ENCODE measurements at places on chromosomes 5 and 9.

DNA sequence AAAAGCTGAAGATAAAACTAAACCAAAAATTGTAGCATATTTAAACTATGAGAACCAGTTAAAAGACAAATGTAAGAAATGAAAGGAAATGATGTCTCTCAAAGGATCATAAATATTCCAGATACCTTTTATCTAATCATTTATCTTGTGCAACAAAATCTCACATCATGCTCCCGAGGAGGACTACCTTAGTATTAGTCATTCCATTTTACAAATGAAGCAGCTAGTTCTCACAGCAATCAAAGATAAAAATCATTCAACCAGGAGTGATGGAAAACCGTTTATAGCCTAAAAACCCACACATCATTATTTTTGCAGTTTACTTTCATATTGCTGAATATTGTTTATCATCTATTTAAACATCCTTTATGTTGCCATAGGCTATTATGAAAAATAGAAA, 190.0 kb downstream of the CDH12 start:
- no peaks in the 10 kb centered on the region for H3K36me3 ChIP-seq
- DNase-seq = no peak
- H3K4me1 ChIP-seq = no peaks in the 10 kb centered on the region
- H3K27ac ChIP-seq = no peak overlapping the region

- H3K4me3 ChIP-seq = no peak overlapping the region
- H3K27ac ChIP-seq = no peak overlapping the region
- H3K36me3 ChIP-seq = peaks cover 36% of the 10 kb centered on the region
- no peaks in the 10 kb centered on the region for H3K4me1 ChIP-seq
- no peaks in the 10 kb centered on the region for H3K27me3 ChIP-seq
Measured at GRCh38 chr9:4714266-4715016, 26.6 kb downstream of the AK3 start.

DNA sequence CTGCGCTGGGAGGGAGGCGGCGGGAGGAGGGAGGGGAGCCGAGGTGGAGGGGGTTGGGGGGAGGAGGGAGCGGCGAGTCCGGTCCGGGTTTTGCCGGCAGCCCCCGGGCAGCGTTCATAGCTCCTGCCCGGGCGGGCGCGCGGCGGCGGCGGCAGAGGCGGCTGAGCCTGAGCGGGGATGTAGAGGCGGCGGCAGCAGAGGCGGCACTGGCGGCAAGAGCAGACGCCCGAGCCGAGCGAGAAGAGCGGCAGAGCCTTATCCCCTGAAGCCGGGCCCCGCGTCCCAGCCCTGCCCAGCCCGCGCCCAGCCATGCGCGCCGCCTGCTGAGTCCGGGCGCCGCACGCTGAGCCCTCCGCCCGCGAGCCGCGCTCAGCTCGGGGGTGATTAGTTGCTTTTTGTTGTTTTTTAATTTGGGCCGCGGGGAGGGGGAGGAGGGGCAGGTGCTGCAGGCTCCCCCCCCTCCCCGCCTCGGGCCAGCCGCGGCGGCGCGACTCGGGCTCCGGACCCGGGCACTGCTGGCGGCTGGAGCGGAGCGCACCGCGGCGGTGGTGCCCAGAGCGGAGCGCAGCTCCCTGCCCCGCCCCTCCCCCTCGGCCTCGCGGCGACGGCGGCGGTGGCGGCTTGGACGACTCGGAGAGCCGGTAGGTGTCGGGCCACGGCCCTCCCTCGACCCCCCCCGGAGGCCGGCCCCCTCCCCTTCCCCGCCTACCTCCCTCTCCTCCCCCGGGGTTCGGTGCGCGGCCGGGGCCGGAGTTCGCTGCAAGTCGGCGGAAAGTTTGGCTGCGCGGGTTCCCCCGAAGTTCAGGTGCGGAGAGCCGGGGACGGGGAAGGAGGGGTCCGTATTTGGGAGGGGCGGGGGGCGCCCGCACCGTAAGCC, at the start of gene CXXC5:
TSS of gene CXXC5 (plus strand) at position 145 of the 877 bp plus-strand sequence. CDS start 32,175 bp downstream, outside the sequence.
- peak within 1 kb of the TSS; percentile 98 for H3K4me3 ChIP-seq
- no peaks in the 10 kb centered on the region for H3K36me3 ChIP-seq
- peaks cover 55% of the 10 kb centered on the region for H3K4me1 ChIP-seq
- peak; percentile 85 for DNase-seq

- no peak overlapping the region for H3K27ac ChIP-seq
- H3K4me1 ChIP-seq = peaks cover 76% of the 10 kb centered on the region
- no peaks in the 10 kb centered on the region for H3K36me3 ChIP-seq
- no peaks in the 10 kb centered on the region for H3K27me3 ChIP-seq
- no peak overlapping the region for H3K4me3 ChIP-seq
- DNase-seq = no peak
Measured at GRCh38 chr5:109711673-109712072, 21.9 kb downstream of the MAN2A1 start.

- no peak overlapping the region for H3K4me3 ChIP-seq
- peaks cover 2% of the 10 kb centered on the region for H3K27me3 ChIP-seq
- no peak overlapping the region for H3K27ac ChIP-seq
- no peaks in the 10 kb centered on the region for H3K36me3 ChIP-seq
Measured at GRCh38 chr5:32859211-32859641, 148.1 kb downstream of the NPR3 start.

DNA sequence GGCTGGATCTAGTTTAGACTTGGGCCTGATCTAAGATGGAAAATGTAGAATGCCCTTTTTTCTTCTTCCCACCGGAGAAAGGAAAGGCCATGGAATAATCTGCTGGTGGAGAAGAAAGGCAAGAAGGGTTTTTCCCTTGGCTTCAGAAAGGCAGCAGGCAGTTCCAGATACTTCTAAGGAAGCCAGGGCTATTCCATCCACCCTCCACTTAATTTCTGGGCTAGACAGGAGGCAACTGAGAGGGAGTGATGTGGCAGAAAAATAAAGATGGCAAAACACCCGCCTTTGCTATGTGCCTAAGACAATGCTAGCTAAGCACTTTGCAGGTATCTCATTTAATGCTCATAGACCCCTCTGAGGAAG, 9.9 kb downstream of the MYOZ3 start:
- peaks cover 6% of the 10 kb centered on the region for H3K4me1 ChIP-seq
- peak overlapping the region; percentile 69 for H3K4me3 ChIP-seq
- no peak for DNase-seq
- H3K27me3 ChIP-seq = no peaks in the 10 kb centered on the region
- no peaks in the 10 kb centered on the region for H3K36me3 ChIP-seq
- no peak overlapping the region for H3K27ac ChIP-seq

- no peak overlapping the region for H3K27ac ChIP-seq
- H3K36me3 ChIP-seq = no peaks in the 10 kb centered on the region
- H3K4me1 ChIP-seq = no peaks in the 10 kb centered on the region
- H3K4me3 ChIP-seq = no peak overlapping the region
- H3K27me3 ChIP-seq = no peaks in the 10 kb centered on the region
Measured at GRCh38 chr9:11962327-11962726, 730.9 kb upstream of the TYRP1 start.

DNA sequence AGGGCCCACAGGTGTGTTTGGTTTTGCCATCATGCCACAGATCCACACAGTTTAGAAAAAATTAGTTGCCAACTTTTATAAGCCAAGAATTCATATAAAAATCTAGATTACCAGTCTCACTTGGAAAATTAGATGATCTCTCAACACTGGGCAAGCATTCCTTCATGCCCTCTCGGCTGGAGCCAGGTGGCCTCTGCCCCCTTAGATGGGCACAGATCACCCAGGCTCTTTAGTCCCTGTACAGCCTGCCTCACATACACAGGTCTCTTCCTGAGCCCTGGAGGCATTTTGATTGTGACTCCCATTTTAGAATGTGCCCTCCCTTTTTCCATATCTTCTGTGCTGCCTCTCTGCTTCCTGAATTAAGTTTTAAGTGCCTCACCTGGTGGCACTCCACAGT, 20.0 kb downstream of the ACO1 start:
- H3K27ac ChIP-seq = no peak overlapping the region
- no peaks in the 10 kb centered on the region for H3K27me3 ChIP-seq
- H3K36me3 ChIP-seq = peaks cover 29% of the 10 kb centered on the region
- DNase-seq = no peak

All from immature natural killer cell (primary cell).